ENCODE measurements at places on chromosomes 3 and 15.

DNA sequence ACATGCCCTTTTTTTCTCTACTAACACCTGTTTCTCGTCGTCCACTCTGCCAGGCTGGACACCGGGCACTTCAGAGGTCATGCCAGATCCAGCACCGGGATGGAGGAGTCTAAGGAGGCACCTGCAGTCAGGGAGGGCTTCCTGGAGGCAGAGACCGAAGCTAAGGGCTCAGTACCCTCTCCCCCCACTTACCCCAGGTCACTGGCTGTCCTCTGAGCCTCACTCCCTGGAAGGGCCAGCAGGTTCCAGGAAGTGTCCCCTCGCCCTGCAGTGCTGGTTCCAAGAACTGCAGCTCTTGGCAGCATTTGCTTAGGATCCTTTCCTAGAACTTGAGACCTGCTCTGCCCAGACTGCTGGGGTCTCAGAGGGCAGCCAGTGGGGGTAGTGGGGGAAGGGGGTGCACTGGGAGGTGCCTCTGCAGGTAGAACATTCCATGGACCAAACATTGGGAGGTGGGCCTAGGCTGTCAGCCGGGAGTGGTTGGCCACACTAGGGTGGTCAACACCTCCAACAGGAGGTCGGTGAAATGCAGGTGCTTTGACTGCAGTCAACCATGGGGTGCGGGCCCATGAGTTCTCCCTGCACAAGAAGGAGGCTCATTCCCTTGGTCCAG is 11.3 kb downstream of the CISH start:
- DNase-seq, result no peak

GRCh38 chr3:15281817-15282216 is 50.6 kb downstream of the SH3BP5 start:
- no peak for DNase-seq

- no peak for DNase-seq
Observed at GRCh38 chr15:71775856-71776255, 34.5 kb upstream of the NR2E3 start.

DNA sequence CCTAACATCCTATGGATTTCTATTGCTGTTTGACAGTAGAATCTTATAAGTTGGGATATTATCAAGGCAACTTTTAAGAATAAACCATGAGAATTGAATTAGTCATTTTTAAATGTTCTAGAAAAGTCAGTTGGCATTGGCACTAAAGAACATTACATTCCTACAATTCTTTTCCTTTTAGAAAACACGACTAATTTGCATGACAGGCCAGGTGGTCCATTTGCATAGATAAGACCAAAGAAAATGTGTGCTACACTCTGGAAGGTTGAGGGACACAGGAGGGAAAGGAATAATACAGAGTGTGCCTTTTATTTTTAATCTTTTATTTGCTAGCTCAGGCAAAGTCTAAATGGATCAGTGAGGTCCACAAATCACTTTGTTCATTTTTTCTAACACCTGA is 962.3 kb downstream of the EPHA3 start:
- DNase-seq, result no peak

DNA sequence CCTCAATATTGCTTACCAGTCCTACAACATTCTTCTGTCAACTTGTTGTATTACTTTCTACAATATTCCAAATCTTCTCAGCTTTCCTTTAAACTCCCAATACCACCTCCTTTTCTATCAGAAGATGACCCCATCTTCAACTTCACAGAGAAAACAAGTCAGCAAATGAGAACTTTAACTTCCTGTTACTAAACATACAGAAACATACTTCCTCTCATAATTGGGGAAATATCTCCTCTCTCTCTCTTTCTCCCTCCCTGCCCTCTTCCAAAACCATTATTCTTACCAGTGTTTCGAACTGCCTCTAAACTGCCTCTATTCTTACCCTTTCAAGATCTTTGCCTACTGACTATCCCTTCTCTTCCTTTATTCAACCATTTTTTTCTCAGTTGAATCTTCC is 1.8 kb upstream of the SNAP23 start:
- no peak for DNase-seq

- DNase-seq, result no peak
Observed at GRCh38 chr15:42083605-42083908, 10.8 kb downstream of the PLA2G4D start.

DNA sequence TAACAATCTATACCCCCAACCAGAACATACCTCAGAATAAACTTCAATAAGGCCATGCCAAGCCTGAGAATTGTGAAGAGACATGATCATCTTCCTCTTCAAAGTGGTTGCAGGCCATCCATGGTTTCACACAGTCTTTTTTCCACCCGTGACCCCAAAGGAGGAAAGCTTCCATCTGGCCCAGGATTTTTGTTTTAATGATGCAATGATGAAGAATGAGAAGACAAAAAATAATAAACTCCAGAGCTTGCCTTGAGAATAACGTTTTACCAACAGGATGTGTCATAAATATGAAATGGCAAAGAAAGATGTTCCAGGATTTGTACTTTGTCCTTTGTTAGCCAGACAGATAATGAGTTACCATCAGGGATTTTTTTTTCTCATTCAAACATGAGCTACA is 201.9 kb downstream of the WNT5A start:
- no peak for DNase-seq
